ENCODE measurements at places on chromosomes 2 and 18.
A peak's percentile ranks its signal among the peaks of the same experiment; 100 is the strongest.

DNA sequence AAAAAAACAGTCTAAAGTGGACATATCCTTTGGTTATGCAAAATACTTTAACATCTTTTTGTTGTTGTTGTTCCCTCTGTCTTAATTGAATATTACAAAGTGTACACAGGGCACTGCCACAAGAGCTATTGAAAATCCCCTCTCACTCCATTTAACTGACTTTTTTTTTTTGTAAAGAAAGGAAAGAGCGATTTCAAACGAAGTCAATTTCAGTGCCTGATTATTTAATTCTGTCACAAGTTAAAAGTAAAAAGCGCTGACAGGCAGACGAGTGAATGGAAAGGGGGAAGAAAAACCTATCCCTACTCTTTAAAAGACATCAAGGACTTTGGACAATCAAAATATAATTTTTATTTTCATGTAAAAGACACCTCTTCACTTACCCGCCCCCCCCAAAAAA is 1.9 kb downstream of the FIGN start:
- DNase-seq = no peak

- no peak for DNase-seq
Measured at GRCh38 chr2:10430886-10431622, 17.1 kb downstream of the ODC1 start.

DNA sequence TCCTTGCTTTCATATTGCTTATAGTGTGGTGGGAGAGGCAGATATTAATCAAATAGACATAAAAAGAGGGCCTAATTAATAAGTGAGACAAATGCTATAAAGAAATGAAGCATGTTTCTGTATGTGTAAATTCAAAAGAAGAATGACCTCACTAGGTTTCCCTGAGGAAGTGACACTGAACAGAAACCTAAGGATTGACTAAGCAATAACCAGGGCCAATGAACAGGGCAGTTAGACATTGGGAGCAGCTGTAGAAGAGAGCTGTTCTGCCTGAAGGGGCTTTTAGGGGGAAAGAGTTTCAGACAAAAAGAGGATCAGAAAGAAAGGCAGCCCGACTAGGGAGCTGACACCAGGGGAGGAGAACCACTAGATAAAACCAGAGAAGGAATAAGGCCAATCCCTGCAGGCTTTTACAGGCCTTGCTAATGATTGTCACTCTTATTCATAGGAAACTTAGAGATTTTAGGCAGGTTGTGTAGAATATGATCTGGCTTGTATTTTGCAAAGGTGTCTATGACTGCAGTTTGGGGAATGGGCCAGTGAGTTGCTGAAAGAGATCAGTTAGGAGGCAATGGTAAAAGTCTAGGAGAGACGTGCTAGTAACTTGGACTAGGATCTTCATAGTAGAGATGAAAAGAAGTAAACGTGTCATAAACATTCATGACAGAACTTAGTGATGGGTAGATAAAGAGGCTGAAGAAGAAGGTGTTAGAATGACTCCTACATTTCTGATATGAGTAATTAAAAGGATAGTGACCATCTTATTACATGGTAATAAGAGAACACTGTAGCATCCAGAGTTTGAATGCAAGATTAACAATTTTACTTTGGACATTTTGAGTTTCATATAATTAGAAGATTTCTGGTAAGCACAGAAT is 26.8 kb upstream of the NABP1 start:
- DNase-seq = peak; percentile 12

- DNase-seq = no peak
Measured at GRCh38 chr2:224561234-224562005, 23.7 kb downstream of the CUL3 start.

- DNase-seq = no peak
Measured at GRCh38 chr18:9619545-9619944, 5.2 kb upstream of the PPP4R1 start.

DNA sequence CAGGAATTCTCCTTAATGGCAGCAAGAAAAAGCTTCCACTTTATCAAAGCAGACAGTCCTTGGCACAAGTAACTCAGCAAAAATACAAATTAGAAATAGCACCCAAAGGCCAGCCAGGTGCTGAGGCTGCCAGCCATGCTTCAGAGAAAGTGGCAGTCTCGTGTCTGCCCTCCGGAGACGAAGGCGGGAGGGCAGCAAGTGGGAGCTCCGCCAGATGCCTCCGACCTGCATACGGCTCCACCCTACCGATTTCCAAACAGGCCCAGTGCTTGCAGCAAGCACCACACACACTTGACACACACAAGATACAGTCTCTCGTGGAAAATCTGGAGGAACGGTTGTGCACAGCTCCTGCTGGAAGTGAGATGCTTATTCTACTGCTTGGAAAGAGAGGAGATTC is 134.9 kb upstream of the REV1 start:
- no peak for DNase-seq

DNA sequence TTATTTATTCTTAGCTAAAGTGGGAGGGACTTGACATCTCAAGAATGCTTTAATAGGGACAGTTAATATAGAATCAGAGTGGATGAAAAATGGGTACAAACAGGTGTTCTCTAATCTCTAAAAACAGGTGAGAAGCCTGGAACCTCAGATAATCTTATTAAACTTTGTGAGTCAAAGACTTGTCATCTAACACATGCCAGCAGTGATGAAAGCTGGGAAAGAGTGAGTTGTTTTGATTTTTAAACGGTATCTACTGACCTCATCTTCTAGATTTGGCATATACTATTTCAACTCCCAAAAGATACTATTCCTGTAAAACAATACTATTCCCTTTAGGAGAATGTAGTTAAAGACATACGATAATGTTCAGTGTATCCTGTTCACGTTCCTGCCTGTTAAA is 103.4 kb downstream of the CCDC141 start:
- no peak for DNase-seq

DNA sequence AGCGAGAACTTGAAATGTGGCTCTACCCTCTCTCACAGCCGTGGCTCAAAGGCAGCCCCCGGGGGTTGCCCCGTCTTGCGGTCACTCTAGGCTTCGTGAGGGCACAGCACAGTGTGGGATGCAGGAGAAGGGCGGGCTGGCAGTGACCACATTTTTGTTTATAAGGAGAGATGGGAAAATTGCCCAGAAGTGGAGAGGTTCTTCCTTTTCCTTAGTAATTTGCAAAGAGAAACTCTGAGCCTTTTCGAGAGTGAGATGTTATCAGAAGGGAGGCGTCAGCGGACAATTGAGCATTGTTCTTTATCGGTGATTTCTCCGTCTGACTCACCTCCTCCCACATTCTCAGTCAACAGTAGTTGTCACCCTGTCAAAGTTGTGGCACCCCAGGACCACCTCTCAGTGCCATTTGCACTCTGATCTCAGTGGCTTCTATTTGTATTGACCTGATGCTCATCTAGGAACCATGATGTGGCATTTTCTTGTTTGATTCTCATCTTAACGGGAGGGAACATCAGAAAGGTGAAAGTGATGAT is 89.6 kb downstream of the ACAA2 start:
- DNase-seq = no peak

DNA sequence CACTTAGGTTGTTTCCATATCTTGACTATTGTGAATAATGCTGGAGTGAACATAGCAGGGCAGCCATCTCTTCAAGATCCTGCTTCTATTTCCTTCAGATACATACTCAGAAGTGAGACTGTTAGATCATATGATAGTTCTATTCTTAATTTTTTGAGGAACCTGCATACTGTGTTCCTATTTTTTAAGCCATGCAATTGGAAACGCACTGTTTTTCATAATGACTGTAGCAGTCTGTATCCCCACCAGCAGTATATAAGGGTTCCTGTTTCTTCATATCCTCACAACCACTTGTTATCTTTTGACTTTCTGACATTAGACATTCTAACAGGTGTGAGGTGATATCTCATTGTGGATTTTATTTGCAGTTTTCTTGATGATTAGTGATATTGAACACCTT is 15.5 kb downstream of the NEURL3 start:
- no peak for DNase-seq

- no peak for DNase-seq
Measured at GRCh38 chr2:201854221-201854801, 48.0 kb downstream of the CDK15 start.

- no peak for DNase-seq
Measured at GRCh38 chr18:62576845-62577512, 54.2 kb downstream of the ZCCHC2 start.

GRCh38 chr2:234444242-234444730 is 52.6 kb downstream of the ARL4C start:
- DNase-seq = no peak

GRCh38 chr2:201831469-201831868 is 25.1 kb downstream of the CDK15 start:
- DNase-seq = no peak

DNA sequence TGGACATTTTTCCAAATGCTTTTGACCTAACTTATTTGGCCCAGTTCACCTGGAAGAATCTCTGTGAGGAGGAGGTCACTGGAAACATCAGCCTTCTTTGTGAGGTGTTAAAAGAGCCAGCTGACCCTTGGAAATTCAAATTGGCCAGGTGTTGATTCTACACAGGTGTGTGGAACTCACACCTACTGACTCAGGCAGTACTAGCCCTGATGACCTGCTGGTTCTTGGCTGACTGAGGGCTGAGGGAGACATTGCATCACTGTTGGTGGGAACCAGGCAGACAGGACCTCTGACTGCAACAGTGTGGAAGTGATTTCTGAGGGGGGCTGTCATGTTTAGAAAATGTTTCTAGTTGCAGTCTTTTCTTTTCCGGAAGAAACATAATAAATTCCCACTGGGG is 242.2 kb upstream of the LRRTM1 start:
- DNase-seq = no peak

DNA sequence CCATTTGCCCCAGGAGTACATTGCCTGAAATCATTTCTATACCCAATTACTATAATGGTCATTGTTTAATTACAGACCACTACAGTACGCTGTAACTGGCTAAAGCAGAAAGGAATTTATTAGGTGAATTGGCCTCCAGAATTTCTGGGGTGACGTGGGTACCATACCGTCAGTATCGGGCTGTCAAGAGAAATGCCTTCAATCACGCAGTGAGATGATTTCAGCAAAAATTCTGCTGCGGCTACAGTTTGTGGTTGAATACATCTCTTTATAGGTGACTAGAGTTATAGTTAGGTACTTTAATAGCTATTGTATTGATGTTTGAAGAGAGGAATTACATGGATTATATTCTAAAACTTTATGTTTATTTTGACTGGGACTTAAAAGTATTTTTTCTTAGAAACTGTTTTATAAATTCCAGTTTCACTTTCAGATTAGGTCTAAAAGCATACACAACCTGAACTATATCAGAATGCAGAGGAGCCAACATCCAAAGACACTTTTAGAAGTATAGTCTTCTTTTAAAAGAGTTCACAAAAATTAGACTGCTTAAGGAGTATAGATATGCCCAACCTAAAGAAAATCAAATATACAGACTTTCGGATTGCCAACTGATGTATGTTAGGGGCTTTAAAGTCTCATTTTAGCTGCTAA is 128.4 kb downstream of the TTC27 start:
- DNase-seq = peak; percentile 29

GRCh38 chr2:34388446-34388845 is 789.3 kb upstream of the FAM98A start:
- no peak for DNase-seq

Data from CD4-positive, alpha-beta T cell treated with Interleukin-21 for 1 hour (primary cell).